ENCODE measurements at places on chromosomes 6 and 20.
A peak's percentile ranks its signal among the peaks of the same experiment; 100 is the strongest.

- no peak for DNase-seq
Observed at GRCh38 chr20:48015141-48015910, 230.0 kb upstream of the SULF2 start.

DNA sequence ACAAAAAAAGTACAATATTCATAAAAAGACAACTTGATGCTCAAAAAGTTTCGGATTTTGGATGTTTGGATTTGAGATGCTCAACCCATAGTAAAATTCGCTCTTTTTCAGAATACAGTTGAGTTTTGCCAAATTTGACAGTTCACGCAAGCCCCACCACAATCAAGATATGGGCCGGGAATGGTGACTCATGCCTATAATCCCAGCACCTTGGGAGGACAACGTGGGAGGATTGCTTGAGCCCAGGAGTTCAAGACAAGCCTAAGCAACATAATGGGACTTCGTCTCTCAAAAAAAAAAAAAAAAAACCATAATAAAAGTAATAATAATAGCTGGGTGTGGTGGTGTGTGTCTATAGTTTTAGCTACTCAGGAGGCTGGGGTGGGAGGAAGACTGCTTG is 51.3 kb downstream of the PHF20 start:
- DNase-seq = no peak

- no peak for DNase-seq
Observed at GRCh38 chr20:2707353-2708072, 14.9 kb downstream of the EBF4 start.

DNA sequence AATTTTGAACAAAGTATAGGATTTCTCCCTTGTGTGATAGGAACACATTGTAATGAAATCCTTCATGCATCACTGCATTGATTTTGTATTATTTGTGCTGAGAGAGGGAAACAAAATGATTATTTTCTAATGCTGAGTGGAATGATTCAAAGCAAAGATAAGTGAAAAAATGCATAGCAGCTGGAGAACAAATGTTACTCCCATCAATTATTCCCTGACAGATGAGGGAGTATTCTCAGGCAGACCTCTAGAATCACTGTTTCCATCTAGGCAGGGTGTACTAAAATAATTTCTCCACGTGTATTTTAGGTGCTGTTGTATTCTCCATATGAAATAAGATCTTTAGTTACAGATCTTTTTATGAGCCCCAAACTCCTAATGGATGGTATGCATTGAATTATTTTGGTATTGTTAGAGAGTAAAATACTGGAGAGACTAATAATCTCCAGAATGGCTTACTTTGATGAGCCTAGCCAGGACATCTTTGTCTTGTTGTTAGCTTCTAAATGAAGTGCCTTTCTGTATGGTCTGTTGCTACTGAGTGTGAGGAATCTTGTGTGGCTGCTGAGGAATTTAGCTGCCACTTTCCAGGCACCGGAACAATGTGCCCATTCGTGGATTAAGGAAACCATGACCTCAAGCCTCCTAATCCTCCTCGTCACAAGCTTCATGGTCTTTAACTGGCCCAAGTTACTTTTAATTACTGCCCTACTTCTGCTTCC is 39.6 kb downstream of the RNF217 start:
- peak; percentile 39 for DNase-seq

DNA sequence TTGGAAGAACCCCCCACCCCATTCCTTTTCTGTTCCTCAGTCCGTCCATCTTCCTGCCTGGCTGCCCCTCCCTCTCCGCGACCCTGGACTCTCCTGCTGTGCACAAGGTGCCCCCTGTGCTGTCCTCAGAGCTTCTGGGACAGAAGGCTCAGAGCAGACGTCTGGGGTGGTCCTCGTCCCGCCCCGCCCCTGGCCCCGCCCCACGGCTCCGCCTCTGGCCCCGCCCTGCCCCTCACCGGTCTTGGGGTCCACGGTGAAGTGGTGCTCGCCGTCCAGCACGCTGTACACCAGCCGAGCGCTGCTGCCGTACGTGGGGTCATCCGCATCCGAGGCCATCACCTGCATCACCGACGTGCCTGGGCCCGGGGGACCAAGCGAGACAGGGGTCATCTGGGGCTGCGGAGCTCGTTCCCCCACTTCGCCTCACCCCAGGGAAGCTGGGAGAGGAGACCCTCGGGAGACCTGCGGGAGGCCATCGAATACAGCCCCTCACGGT is 81.0 kb downstream of the CDH22 start:
- DNase-seq = no peak

GRCh38 chr20:1266167-1266973 is at the start of gene SNPH:
TSS of gene SNPH (plus strand) at chr20:1266294. CDS start at chr20:1296240, 29,946 bp downstream.
- peak; percentile 83 for DNase-seq

DNA sequence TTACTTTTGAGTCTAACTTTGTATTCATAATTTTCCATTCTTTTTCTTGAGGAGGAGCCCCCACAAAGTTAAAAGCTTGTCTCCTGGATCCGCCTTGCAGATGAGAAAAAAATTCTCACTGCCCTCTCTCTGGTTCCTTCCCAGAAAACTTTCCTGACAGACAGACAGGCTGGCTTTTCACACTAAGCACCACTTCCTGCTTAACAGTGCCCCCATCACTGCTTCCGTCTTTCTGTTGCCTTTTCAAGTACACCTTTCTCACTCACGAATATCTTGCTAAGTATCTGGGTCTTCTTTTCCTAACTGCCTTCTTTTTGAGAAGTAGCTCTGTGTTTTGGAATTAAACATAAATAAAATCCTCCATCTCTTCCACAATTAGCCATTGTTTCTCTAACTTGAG is 19.8 kb upstream of the LMBRD1 start:
- DNase-seq = no peak

DNA sequence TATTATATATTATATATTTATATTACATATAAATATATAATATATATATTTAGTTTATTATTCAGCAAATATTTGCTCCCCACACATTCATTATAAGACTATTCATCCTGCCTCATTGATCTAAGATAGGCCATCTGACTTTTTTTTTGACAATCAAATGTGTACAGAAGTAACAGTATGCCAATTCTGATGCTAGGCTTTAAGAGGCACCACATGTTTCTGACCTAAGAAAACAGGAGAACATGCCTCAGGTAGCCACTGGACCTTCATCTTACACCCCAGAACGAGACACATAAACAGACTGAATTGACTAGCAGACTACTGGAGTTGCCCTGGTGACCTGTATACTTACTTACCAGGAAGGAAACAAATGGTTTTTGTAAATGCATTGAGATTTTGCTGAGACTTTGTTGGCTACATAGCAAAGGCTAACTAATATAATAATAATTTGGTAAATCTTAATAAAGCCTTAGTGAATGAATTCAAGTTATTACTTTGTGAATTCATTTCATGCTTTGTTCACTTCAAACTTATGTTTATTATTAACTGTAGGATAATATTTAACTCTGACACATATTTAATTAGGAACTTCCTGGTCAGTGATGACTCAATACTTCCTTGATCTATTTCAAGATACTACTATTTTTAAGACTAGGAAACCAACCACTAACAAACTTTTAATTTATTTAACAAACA is 13.4 kb upstream of the MYO6 start:
- no peak for DNase-seq

GRCh38 chr6:85465762-85466161 is 15.9 kb downstream of the NT5E start:
- DNase-seq = no peak

DNA sequence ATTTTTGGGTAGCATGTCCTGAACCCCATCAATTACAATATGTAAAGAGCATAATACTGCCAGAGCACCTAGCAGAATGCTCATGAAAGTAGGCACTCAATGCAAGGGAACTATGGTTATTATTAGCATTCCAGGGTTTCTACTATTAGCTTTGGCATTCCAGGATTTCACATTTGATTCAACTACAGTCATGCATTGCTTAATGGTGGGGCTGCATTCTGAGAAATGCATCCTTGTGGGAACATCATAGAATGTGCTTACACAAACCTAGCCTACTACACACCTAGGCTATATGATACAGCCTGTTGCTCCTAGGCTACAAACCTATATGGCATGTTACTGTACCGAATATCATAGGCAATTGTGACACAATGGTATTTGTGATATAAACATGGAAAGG is 247.8 kb downstream of the CD83 start:
- no peak for DNase-seq

DNA sequence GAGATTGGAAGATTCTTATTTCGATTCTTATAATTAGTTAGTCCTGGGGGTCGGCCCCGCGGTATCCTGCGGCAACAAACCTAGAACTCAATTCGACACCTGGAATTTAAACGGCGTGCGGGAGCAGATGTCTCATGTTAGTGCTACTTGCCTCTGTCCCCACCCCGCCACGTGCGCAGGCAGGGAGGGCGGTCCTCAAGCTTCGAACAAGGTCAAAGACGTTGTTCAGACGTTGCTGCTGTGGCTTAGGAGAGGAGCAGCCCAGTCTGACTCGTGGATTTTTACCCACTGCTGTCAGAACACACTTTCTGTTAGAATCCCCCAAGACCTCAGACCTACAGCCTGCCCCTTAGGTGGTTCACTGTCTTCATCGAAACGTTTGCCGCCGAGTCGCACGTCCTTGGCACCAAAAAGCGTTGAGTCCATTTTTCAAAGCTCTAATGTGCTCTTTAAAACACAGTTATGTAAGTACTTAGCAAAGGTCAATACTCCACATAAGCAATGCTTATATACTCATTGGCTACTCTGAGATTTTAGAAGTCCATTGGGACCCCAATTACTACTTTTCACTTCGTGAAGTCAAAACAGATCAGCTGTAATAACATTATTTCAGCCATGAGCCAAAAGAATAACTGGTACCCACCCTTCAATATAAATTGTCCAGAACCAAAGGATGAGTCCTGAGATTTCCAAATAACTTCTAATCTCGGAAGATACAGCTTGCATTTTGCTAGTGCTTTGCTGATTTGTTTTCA is 2.7 kb upstream of the C6orf62 start:
- DNase-seq = no peak

- no peak for DNase-seq
Observed at GRCh38 chr6:29619578-29620160, 13.3 kb downstream of the GABBR1 start.

GRCh38 chr6:32191696-32192607 is 491 bp downstream of the GPSM3 start:
- DNase-seq = no peak

DNA sequence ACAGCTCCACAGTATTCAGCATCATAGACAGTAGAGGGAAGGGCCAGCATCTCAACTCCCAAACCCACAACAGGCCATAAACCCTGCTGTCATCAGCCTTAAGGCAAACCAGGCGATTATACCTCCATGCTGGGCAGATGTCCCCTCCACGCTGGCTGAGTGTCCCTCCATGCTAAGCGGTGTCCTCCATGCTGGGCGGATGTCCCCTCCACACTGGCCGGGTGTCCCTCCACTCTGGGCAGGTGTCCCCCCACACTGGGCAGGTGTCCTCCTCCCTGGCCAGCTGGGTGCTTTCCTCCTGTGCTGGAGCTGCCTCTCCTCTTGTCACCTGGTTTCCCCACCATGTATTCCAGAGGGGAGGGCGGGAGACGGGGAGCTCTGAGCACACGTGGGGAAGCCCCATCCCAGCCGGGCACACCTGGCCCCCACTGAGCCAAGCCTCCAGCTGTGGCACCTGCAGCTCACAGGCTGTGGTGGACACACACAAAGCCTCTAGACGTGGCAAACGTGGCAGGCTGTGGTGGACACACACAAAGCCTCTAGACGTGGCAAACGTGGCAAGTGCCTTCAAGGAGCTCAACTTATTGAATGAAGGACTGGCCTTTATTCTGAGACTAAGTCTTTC is 197.1 kb downstream of the TAF4 start:
- no peak for DNase-seq

DNA sequence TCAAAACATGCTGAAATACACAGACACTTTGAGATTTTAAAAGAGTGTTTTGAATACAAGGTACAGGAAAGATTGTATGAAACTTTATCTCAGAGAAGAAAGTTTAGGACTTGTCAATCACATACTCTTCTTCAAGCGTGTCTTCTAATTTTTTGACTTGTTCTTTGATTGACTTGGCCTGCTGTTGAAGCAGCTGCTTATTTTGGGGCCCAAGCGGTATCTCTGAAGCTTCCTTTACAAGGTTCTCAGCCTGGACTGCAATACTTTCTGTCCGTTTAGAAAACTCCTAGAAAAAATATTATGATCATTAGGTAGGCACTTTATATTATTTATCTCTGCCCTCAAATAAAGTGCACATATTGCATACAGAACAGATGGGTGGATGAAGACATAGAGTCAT is 201.3 kb downstream of the SYNE1 start:
- DNase-seq = no peak
